Stimulated activated CD4-positive, alpha-beta T cell treated with anti-CD3 and anti-CD28 coated beads, Interleukin-12 subunit alpha, Interleukin-12 subunit beta, amount 100 ng/mL, for 48 hours (primary cell): ENCODE measurements at places on chromosomes 3 and 15.
A peak's percentile ranks its signal among the peaks of the same experiment; 100 is the strongest.

GRCh38 chr3:32403663-32404062 is 12.0 kb downstream of the CMTM7 start:
- no peak for DNase-seq

DNA sequence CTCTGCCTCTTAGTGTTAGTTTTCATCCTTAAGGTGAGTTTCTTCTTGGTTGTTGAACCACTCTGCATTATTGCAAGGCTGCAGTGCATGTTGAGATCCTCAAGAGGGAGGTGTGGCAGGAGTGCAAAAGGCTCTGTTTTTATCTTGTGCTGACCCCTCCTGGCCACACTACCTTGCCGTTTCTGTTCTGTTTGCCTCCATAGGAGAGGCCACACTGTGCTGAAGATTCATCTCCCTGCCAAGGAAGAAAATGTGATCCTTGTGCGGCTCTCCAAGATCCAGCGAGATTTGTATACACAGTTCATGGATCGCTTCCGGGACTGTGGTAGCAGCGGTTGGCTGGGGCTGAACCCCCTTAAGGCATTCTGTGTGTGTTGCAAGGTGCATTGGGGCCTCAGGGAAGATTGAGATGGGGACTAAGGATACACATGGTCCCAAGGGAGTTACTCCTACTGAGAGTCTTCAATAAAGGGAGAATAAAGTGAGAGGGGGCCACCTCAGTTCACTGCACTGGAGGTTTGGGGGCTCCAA is 33.0 kb upstream of the TEX264 start:
- DNase-seq: no peak

- DNase-seq: no peak
These were observed 45.3 kb upstream of the INO80 start for GRCh38 chr15:41161336-41161735.

DNA sequence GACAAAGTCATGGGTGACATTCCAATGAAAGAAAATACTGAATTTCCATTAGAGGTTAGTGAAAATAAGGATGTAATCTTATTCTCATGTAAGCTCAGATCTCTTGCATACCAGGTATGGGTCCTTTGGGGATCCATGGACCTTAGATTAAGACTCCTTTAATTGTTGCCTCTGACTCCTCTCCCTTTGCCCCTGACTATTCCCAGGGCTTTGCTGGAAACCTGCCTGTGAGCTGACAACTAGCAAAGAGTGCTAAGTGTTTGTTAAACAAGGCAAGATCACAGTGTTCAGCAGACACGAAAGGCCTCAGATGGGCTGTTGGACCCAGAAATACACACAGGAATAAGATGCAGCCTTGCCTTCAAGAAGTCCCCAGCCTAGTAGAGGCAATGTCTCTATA is 32.1 kb downstream of the ACKR2 start:
- no peak for DNase-seq

DNA sequence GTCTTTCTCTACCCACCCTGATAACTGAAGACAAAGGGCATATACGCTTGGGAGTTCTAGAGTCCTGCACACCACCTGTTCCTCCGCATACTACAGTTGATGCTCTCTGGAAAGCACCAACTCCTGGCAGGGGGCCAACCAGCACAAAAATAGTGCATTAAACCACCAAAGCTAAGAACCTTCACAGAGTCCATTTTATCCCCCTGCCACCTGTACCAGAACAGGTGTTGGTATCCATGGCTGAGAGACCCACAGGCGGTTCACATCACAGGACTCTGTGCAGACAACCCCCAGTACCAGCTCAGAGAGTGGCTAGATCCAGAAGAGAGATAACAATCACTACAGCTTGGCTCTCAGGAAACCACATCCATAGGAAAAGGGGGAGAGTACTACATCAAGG is 114.4 kb upstream of the POU1F1 start:
- DNase-seq: no peak

- no peak for DNase-seq
These were observed 116.8 kb downstream of the CHST2 start for GRCh38 chr3:143236226-143236964.

DNA sequence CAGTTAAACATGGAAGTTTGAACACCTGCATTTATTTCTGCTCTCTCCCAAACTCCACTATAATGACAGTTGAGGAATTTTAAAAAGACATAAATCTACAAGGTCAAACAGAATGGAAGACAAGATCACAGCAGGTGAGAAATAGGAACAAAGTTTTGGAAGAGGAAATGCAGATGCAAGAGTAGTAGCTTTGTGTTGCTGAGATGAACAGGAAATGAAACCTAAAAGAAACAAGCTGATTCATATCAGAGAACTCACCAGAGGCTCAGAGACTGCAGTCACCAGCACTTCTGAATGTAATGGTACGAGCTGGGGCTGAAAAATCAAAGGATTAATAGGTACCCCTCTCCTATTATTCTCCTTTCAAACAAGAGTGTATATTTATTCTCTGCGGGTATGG is 459.9 kb downstream of the RAP2B start:
- DNase-seq: no peak

DNA sequence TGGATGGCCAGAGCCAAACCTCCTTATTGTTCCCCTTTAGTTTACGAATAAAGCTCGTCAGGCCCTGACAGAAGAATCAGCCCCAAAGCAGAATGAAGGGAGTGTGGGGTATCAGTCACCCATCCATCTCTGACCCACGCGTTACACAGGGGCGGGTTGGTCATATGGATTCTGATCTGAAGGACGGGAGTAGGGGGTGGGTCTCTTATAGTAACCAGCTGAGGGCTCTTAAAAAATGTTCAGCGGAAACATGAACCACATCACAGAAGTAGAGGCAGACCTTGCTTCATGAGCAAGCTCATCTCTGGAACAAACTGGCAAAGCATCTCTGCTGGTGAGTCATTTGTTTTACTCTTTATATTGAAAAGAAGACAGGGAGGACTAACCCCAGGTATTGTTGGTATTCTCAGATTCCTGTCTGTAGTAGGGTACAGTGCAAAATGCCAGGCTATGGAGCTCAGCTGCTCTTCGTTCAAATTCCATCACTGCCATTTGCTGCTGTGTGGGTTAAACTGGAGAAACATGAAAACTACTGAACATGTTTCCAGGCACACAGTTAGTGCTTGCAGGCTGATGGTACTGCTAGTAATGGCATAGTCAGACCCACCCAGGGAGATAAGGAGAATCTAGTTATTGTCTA is at the start of gene CXCR6:
TSS of gene CXCR6 (plus strand) at position 258 of the 640 bp plus-strand sequence. CDS start 3,018 bp downstream, outside the sequence.
- peak; percentile 46 for DNase-seq

DNA sequence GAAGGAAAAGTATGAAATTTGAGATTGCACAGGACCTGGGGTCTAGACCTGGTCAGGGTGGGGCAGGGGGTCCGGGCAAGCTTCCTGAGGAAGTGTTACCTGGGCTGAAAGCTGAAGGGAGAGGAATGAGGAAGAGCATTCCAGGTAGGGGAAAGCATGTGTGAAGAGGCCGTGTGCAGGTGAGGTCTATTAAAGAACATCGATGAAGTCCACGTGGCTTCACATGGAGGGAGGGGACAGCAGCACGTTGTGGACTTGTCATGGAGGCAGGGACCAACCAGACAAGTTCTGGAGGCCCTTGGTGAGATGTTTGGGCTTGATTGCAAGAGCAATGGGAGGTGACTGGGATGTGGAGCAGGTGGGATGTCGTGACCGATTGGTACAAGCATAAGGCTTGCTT is 47.1 kb downstream of the IDH2 start:
- no peak for DNase-seq

- DNase-seq: no peak
These were observed 64.9 kb upstream of the MYO5C start for GRCh38 chr15:52360229-52361203.

- no peak for DNase-seq
These were observed 312.3 kb downstream of the SATB1 start for GRCh38 chr3:18112674-18113375.

- DNase-seq: no peak
These were observed 3.2 kb downstream of the KCTD6 start for GRCh38 chr3:58495101-58495500.

DNA sequence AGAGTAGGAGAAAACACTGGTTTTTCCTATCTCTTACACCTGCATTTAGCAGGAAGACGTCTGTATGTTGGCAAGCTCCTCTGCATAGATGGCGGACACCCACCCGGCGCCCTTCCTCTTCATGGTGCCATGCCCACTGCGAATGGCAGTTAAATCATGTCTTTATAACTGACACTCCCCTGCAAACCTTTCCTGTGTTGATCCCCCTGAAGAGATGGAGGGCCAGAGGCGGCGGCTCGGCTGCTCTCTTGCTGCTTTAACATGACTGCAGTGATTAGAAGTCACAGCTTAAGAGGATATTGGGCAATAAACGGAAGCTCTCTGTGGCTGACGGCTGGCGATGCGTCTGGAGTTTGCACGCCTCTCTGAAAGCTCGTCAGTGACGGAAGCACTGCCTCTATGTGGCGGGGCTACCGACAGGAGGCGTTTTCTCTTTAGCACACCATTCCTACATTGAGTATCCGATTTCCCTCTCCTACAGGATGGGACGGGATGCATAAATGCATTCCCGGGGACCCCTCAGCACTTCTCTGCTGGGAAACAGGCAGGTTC is 25.5 kb upstream of the SNRPA1 start:
- peak; percentile 38 for DNase-seq

DNA sequence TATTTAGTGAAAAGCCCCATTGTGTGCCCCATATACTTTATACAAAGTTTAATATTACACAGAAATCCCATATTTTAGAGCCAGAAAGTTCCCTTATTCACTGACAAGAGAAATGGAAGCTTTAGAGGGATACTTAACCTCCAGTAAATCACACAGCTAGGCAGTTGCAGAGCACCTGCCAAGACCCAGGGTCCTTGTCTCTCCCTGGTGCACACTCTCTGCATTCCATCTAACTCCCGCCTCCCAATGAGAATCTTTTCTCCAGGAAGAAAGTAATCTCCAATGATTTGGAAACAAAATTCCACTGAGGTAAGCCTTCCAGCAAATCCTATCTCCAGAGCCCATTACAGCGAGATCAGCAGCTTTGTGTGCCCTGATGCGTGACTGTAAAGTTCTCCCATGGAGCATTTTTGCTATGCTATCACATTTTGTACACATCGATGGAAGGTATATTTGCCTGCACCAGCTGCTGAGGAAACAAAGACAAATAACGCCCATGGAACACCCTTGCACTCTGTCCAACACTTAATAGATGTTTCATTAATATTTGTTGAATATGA is 41.4 kb downstream of the ULK4 start:
- DNase-seq: no peak

GRCh38 chr3:54374214-54374852 is 252.0 kb downstream of the CACNA2D3 start:
- no peak for DNase-seq

- no peak for DNase-seq
These were observed 56.6 kb downstream of the MESD start for GRCh38 chr15:80932989-80933388.

DNA sequence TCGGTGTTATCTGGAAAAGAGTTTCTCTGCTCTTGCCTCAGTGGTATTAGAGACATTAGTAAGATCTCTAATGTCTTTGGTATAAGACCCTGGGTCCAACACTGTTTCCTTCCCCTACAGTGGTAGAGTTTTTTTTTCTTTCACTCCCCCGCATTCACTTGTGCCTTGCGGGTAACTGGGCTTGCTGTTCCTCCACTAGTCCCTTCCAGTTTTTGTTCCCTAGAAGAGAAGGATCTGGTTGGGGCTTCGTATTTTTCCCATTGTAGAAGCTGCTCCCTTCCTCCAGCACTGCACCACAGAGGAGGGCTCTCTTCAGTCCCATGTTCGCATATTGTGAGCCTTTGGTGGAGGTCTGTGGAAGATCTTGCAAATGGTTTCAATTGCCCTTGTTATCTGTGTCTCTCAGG is 13.7 kb downstream of the CTDSPL2 start:
- DNase-seq: no peak

- DNase-seq: no peak
These were observed 32.9 kb downstream of the NXPE3 start for GRCh38 chr3:101811875-101812274.

DNA sequence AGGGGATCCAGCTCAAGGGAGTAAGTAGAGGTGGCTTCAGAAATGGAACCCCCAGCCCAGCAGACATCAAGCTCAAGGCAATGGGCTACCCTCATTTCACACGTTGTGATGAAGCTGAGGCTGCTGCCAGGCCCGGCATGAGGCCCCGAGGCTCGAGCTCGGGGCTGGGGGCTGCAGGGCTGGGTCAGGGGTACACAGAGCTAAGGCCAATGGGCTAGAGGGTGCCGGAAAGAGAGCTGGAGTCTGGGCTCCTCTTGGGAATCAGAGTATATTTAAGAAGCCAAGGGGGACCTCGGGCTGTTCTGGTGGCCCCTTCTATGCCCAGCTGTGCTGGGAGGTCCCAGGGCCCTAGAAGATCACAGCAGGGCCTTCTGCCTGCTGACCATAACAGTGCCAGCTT is 7.4 kb downstream of the PRSS50 start:
- no peak for DNase-seq

DNA sequence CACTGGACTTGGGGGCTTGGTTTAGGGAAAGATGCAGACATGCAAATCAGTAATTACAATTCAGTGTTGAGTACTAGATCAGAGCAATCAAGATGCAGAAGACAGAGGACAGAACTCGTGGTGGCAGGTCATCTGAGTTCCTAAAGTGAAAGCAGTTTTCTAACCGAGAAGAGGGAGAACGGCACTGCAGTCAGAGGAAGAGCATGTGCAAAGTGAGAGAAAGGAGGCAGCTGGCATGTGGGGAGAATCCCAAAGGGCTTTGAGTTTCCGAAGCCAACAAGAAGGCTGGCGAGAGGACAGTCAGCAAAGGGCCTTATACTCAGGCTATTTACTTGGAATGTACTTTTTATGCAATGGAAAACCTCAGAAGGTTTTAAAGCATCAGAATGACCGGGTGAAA is 87.0 kb downstream of the ANP32A start:
- no peak for DNase-seq

- no peak for DNase-seq
These were observed 1.6 kb upstream of the ATOSA start for GRCh38 chr15:52680761-52681160.

DNA sequence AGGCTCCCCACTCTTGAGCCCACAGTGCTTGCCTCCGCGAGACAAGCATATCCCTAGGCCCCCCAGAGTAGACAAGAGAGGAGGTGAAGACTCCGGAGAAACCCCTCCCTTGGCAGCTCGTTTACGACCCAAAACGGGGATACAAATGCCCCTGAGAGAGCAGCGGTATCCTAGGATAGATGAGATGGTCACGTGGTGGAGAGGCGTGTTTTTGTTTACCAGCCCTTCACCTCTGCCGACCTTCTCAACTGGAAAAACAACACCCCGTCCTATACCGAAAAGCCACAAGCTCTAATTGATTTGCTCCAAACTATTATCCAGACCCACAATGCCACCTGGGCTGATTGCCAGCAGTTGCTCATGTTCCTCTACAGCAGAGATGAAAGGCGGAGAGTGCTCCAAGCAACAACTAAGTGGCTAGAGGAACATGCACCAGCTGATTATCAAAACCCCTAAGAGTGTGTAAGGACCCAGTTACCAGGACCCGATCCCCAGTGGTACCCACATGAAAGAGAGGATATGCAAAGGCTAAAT is 99.5 kb upstream of the OSBPL11 start:
- no peak for DNase-seq

DNA sequence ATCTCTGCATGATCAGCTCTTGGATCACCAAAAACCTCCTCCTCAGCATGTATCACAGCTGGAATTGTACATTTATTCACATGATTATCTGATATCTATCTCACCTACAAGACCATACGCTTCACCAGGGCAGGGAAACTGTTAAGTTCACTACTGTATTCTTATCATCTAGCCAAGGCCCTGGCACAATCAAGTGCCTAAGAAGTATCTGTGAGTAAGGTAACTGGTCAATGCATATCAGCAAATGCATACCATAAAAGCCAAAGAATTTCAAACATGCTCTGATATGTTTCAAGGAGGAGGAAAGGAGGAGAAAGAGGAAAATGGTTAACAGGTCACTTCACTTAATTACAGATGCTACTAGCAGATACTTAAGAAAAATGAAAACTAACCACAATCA is 158.4 kb downstream of the LIPC start:
- no peak for DNase-seq

GRCh38 chr3:138114988-138115971 is at the start of gene DZIP1L:
Gene DZIP1L, minus strand, starts transcription at chr3:138115608. Its CDS starts 11,637 bp downstream, at chr3:138103971.
- DNase-seq: peak; percentile 8
